Stomach (tissue), 19 donors: ENCODE measurements at places on chromosomes 6 and 20.

GRCh38 chr6:142489722-142490610 lies 188.2 kb downstream of the ADGRG6 start:
- DNase-seq = no peak

DNA sequence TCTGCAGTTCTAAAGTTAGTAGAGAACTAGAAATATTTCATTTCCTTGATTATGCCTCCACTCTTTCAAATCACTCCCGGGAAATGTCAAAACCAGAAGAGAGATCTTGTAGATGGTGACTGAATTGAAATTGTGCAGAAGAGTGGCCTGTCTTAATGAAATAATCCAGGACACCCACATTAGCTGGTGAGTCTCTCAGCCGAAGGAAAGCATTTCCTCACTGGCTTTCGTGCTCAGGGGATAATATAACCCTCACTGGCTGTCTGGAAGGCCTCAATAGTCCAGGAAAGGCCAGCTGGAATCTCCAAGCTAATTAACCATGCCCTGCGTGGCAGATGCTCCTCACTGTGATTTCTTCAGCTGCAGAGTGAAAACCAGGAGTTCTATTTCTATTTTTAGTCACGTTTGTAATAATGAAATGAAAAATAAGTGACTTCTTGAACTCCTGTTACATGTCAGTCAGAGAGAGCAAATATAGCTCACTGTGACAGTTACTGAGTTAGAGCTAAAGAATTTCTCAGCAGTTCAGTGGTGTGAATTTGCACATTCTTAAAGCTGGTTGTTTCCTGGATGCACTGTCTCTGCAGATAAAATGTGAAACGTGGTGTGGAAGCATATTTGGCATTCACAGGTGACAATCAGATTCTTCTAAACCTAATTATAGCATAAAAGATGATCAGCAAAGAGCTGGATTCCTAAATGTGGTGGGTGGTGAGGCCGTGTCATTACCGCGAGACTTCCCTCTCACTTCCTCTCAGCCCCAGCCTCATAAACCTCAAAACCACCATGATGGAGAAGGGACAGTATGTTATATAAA lies 211.7 kb downstream of the LMBRD1 start:
- DNase-seq = no peak

GRCh38 chr20:41147767-41148191 lies 10.4 kb downstream of the PLCG1 start:
- DNase-seq = no peak

GRCh38 chr20:46186210-46186609 lies 68.1 kb downstream of the CD40 start:
- DNase-seq = no peak

DNA sequence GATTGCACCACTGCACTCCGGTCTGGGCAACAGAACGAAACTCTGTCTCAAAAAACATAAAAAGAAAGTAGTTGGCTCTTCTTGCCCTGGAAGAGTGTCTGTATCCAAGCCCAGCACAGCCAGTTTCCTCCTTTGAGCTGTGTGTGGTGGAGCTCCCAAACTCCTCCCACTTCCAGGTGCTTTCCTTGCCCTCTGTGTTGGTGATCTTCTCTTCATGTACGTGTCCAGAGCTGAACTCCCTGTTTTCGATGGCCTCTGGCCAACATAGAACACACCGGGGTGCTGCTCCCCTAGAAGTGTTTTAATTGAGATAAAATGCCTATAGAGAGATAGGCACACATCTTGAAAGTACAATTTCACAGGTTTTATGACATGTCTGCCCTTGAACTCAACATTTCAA lies 16.7 kb upstream of the SGK2 start:
- peak; percentile 25 for DNase-seq
